KBM-7 (cell line): ENCODE measurements at places on chromosomes 2 and 18.
A peak's percentile ranks its signal among the peaks of the same experiment; 100 is the strongest.

DNA sequence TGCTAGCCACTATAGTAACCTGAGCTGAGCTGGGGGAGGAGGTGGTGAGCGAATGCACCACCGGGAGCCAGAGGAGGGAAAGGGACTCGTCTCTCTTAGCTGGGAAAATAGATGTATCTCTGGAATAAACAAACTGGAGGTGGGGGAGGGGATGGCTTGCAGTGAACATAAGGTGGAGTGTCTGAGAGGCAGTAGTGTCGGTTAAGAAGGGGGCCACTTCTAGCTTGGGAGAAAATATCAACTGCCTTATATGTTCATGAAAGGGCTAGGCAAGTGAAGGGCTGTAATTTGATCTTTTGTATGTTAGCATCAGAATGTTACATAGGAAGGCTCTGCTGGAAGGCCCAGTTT, 2.2 kb downstream of the SETBP1 start:
- no peak for DNase-seq

DNA sequence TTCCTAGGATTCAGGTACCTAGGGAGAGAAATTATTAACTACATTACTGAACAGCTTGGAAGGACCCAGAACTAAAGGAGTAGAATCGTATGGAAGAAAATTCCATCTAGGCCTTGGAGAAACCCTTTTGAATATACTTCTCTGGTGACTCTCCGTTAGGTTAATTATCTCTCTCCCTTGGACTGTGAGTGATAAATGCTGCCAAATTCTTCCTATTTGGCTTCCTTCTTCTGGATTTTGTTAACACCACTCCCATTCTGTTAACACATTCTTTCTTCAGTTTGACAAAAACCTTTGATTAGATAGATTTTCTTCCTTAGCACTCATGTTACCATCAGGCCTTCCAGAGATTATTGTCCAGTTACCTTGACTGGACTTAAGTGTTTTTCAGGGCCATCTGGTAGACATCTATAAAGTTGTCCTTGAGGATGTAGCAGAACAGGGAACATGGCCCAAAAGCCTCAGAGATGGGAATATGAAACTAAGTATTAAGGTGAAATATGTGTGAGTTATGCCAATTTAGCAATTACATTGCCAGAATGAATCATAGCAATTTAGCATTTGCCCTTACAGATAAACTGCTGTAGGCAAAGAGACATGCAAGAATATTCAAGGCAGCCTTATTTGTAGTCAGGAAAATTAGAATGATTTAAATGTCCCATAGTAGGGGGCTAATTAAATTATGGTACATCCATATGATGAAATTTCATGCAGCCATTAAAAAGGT, 6.7 kb downstream of the CYP27A1 start:
- DNase-seq, result no peak

DNA sequence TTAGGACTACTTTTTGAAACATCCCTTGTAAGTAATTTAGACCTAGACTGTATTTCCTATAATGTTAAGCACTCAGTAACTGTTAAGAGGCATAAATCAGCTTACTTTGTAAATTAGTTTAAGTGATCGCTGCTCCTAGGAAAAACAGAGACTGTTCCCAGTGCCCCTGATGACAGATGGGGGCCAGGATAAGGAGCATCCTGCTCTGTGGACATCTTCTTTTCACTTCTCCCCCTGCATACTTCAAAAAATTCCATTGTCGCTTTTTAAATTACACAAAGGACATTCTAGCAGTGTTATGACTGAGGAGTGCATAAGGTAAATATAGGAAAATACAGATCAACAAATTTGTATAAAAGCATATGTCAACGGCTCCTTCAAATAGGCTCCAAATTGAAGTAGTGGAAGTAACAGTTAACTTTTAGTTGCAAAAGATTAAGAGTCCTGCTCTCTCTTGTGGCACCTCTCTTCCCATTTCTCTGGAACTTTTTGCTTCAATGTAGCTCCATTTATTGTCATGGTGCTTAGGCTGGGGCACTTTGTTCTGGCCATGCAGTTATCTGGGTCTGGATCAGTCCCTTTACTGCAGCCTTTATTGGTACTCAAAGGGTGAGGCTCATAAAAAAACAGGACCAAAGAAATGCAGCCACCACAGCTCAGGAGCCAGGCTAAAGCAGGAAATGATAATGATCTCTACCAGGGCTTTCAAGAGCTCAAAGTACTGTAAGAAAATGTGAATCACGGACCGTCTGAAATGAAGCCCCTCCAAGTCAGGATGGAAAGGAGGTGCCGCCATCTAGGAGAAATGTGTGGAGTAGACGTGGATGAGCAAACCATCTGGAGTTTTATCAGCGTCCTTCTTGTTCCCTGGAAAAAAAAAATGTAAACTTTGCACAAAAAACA, 162.1 kb upstream of the ZNF516 start:
- peak; percentile 64 for DNase-seq

GRCh38 chr18:49650426-49650891, 88.6 kb downstream of the LIPG start:
- DNase-seq, result no peak

DNA sequence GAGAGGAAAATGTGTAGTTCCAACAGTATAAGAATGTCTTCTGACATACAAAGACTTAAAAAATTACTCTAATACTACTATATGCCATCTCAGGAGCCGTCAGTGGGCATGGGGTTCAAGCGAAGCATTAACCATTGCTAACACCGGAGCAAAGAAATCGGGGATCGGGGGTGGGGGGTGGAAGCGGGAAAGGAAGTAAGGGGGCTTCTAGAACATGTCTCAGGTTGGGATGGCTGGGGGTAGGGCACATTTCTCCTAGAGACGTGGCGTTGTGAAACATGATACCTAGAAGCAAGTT, 702 bp downstream of the LMAN1 start:
- no peak for DNase-seq
